CD4-positive, alpha-beta T cell treated with Interleukin-15 for 1 hour (primary cell): ENCODE measurements at places on chromosomes 5 and 9.

GRCh38 chr9:37921546-37922300 is 17.8 kb upstream of the SLC25A51 start:
- no peak for DNase-seq

- DNase-seq, result no peak
Measured at GRCh38 chr5:161009194-161009593, 157.2 kb upstream of the ATP10B start.

GRCh38 chr9:107144475-107144874 is 138.6 kb upstream of the RAD23B start:
- no peak for DNase-seq

GRCh38 chr5:10538103-10538788 is 25.6 kb upstream of the ANKRD33B start:
- no peak for DNase-seq

GRCh38 chr9:135035781-135036760 is 51.4 kb upstream of the OLFM1 start:
- DNase-seq, result peak; percentile 2

DNA sequence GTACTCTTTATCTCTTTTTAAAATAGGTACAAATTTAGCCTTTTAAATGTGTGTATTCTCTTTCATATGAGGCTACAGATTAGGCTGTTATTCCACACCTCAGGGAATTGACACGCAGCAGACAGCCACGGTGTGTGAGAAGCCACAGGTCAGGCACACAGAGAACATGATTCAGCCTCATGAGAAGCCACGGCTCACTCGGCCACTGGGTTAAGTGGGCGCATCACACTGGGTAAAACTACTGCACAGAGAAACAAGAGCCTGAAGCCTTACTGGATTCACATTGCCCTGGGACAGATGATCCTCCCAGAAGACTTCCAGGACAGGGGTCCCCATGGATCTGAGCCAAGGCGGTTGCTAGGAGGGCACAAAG is 28.2 kb downstream of the LPCAT1 start:
- DNase-seq, result no peak

- no peak for DNase-seq
Measured at GRCh38 chr9:3136686-3137346, 292.9 kb upstream of the PUM3 start.

- DNase-seq, result no peak
Measured at GRCh38 chr5:53730943-53731342, 170.5 kb downstream of the NDUFS4 start.

DNA sequence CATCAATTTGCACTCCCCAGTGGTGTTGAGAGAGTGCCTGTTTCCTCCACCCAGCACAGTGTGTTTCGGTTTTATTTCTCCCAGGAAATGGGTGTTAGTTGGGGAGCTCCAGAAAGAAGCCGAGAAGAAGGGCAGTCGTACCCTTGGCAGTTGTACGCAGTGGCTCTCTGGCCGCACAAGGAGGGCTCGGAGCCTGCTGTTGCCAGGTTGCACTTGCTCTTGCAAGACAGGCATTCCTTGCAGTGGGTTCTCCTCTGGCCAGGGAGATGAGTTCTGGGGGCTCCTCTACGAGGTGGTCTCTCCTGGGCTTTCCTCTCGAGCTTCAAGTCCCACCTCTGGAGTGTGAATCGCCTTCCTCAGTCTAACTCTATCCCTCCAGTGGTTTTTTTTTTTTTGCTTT is 29.1 kb downstream of the QRFP start:
- DNase-seq, result no peak

DNA sequence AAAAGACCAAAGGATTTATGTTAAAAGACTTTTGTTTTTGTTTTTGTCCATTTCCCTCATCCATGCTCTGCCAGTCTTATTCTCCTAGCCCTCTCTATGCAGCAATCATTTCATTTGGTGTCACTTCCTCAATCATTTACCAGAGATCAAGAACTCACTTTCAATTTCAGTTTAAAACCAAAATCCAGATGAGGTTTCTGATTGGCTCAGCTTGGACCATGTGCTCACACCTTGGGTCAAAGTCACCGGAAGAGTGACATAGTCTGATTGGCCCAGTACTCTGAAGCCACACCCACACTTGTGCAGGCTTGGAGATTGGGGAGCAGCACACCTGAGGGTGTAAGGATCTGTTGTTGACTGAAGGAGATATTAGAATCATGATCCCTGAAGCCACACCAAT is 79.6 kb downstream of the TLR4 start:
- DNase-seq, result peak; percentile 47

DNA sequence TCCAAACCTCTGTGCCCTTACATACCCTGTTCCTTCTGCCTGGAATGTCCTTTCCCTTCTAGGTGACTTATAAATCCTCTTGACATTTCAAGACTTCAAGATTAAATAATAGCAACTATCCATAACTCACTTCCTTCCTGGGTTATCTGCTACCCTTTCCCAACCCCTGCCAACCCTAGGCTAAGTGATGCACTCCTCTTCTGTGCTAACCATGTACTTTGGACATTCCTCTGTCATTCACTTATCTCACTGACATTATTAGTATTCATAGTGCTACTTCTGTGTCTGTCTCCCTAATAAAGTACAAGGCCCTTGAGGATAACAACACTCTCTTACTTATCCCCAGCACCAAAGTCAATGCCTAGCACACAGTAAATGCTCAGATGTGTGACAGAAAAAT is 307.1 kb downstream of the ENC1 start:
- no peak for DNase-seq

DNA sequence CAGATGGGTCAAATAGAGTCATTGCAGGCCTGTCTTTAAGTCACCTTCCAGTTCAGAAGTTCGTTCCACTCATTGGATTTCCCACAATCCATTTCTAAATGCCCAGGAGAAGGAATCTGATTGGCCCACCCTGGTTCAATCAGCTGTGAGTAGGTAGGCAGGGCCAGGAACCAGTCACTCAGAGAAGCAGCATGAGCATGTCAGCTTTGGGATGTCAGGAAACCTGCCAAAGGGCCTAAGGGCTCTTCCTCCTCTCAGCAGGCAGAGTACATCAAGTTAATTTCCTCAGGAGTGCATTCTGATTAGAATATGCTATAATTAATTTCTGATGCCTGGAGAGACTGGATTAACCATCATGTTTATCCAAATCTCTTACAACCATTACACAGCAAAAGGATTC is 412.9 kb upstream of the CCNH start:
- DNase-seq, result no peak

DNA sequence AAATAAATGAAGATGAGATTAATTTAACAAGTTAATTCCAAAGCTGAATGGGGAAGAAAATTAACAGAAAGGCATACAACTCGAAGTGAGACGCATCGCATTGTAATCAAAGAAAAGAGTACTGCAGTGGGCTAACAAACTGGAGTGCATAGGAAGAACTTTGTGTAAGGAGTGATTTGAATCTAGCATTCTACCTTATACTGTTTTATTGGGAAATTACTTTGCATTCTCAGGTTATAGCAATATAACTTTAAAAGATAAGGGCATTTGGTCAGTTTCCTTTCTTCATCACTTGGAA is 124.5 kb upstream of the TLE4 start:
- no peak for DNase-seq

GRCh38 chr5:99005506-99005905 is 76.7 kb upstream of the CHD1 start:
- DNase-seq, result no peak

- no peak for DNase-seq
Measured at GRCh38 chr5:39253196-39253595, 33.8 kb upstream of the FYB1 start.

- peak; percentile 81 for DNase-seq
Measured at GRCh38 chr5:150411245-150411979, 1.3 kb downstream of the CD74 start.

GRCh38 chr9:14379280-14379679 is 65.3 kb upstream of the NFIB start:
- no peak for DNase-seq

DNA sequence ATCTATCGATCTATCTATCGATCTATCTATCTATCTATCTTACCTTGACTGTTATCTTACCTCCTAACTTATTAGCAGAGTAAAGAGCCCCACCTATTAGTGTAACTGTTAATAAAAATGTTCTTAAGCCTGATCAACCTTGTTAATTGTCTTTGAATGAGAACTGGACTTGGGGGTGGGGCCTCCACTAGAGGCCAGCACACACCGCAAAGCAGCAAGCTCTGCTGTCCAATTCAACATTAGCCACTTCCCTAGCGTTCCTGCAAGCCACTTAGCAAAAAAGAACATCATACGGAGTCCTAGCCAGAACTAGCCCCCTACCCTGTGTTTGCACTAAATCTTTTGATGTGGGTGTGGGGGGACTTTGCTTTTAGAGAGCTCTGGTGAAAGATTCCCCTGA is 515.8 kb downstream of the KDM4C start:
- DNase-seq, result no peak

DNA sequence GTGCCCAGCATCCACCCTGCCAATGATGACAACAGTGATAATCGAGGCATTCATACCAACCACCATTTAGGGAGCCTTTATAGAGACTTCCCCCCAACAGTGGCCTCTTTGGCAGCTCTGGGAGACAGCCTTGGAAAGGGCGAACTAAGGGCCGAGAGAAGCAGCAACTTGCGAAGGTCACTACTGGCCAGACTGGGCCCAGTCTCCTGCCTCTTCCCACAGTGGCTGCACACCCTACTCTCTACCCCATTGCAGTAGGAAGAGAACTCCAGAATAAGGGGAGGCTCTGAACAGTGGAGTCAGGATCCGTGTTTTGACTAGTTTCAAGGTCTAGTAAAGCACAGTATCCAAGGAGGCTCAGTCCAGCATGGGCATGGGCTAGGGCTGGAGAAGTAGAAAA is 5.3 kb downstream of the LHX6 start:
- no peak for DNase-seq

DNA sequence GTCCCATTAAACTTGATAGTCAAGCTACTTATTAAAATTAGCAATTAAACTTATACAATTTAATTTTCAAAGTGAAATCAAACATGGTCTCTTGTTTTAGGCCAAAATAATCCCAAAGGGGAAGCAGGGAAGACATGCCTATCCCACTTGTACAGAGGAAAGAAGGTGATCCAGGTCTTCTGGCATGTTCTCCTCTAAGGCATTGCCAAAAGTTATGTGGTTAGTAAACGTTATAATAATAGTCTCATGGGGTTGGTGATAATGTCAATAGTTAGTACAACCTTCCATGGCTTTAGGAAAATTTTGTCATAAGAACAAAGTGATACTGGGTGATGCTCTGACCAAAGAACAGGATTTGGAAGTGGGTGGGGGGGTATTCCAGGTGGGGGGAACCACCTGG is 52.8 kb downstream of the ROR2 start:
- DNase-seq, result no peak

DNA sequence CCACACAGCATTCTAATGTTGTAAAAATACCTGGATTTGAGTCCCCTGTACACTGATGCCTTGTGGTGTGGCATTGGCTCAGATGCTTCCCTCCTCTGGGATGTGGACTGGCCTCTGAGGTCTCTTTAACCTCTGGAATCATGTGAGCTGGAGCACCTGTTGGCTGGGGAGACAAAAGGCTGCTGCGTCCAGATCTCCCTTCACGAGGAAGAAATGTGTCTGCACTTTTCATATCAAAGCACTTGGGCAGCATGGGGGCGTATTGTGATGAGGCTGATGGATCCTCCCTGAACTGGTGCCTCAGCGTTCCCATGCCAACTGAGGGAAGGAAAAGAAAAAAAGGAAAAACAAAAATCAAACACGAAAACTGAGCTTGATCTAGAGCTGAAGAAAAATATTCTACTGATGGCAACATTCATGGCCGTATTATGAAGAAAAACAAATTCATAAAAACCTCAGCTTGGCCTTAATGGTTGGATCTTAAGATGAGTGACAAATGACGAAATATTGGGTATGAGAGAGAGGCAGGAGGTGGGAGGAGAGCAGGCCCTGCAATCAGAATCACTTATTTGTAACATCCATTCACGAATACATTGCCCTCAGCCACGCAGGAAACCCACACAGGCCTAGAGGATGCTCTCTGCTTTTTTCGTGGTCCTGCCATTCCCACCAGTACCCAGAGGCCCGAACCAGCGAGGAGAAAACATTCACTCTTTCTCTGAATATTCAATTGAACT is 26.2 kb downstream of the GRIA1 start:
- no peak for DNase-seq

DNA sequence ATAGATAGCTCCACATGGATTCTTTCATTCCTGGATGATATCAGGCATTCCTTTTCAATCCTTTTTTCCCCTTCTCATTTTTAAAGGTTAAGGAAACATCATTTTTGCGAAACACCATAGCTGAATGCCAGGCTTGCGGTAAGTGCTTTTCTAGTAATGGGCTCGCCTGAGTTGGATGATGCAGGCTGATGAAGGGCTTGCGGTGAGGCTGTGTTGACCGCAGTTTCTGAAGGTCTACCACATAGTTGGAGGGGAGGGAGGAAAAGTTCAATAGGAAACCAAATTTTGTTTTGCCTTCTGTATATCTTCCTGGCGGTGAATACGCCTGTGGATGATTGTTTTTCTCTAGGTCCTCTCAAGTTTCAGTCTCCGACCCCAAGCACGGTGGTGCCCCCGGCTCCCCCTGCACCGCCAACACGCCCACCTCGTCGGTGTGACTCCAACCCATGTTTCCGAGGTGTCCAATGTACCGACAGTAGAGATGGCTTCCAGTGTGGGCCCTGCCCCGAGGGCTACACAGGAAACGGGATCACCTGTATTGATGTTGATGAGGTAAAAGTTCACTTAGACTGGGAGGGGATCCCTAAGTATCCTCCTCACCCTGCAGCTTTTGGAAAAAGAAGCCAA is 24.3 kb downstream of the THBS4 start:
- no peak for DNase-seq

- no peak for DNase-seq
Measured at GRCh38 chr9:130959809-130960334, 20.8 kb upstream of the FIBCD1 start.

DNA sequence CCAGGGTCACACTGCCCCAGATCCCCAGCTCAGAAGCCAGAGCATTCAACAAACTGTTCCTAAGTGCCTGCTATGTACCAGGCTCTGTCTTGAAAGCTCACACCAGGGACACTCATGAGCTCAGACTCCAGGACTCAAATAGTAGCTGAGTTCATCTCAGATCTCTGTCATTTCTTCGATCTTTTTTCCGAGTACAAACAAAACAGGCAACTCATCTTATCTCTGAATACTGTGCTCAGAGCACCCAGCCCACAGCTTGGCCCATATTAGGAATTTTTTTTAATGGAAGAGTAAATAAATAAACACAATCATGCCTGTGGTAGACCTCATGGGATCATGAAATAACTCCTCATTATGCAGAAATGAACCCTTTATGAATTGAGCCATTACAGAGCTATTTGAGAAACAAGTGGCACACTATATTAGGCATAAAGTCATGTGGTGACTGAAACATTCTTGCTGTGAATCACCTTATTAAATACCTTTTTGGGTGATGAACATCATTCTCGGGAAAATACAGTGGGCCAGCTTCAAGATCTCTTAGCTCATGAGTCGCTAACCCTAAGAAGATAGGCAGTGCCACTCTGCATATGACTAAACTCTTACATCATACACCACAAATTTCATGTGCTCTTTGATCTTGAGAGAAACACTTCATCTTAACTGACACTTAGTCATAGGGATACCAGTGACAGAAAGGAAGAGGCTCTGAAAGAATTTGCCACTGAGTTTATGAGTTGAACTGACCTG is 9.9 kb downstream of the SH3RF2 start:
- DNase-seq, result no peak

GRCh38 chr5:32130865-32131264 is 43.3 kb downstream of the GOLPH3 start:
- DNase-seq, result no peak
